ENCODE measurements at places on chromosomes 2 and 18.

GRCh38 chr18:27750923-27751322, 426.0 kb downstream of the CDH2 start:
- no peak for DNase-seq

DNA sequence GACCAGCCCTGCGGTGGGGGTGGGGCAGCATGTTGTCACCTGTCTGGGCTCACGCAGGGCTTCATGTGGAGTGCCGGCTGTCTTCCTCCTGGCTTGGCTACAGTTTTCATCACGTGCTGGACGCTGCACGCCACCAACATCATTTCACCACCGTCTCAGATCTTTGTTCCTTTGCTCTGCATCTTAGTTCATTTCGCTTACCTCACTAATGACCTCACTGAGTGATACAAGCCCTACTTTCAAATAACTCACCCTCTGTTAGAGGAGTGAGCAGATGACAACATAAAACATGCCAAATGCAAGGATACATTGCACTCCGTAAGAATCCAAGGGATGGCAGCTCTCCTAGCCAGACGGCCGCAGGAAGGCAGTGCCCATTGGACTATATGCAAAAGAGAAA, 527.5 kb downstream of the GALR1 start:
- no peak for DNase-seq

- DNase-seq, result no peak
These were observed 66.0 kb upstream of the ITGA6 start for GRCh38 chr2:172361360-172361759.

GRCh38 chr18:13539843-13540476, 186.4 kb downstream of the FAM210A start:
- no peak for DNase-seq

DNA sequence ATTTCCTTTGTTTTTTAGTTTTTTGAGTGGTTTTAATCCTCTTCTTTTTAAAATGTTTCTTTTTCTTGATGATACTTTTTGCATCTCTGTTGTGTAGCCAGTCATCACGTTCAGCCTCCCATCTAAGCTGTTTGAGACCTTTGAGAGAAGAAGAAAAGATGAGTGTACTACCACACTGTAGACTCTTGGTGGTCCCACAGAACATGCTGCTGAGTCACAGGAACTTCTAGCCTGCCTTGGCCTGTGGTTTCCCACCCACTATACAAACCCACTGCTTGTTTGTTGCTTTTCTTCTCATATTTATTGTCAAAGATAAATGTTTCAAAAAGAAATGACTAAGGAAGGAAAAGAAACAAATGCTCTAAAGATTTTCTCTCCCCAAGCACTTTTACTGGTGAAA, 5.5 kb downstream of the CEBPZOS start:
- peak; percentile 63 for DNase-seq

DNA sequence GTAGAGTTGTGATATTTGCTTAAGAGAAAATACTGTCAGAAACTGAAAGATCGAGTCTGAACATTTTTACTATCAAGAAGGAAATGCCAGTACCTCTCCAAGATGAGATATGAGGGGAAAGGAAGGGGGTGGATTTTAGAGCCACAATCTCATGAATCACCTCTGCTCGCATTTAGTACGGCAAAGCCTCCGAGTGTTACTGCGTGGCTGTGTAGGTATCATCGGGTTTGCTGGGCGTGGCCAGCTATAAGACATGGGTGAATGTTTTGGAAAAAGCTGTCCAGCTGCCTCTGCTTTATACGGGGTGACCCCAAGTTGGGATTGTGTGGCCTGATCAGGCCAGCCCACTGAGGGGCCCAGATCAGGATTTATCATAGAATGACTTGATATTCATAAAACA, 826.4 kb downstream of the SOCS6 start:
- DNase-seq, result no peak

- no peak for DNase-seq
These were observed 342.0 kb downstream of the HRH4 start for GRCh38 chr18:24802456-24802855.

DNA sequence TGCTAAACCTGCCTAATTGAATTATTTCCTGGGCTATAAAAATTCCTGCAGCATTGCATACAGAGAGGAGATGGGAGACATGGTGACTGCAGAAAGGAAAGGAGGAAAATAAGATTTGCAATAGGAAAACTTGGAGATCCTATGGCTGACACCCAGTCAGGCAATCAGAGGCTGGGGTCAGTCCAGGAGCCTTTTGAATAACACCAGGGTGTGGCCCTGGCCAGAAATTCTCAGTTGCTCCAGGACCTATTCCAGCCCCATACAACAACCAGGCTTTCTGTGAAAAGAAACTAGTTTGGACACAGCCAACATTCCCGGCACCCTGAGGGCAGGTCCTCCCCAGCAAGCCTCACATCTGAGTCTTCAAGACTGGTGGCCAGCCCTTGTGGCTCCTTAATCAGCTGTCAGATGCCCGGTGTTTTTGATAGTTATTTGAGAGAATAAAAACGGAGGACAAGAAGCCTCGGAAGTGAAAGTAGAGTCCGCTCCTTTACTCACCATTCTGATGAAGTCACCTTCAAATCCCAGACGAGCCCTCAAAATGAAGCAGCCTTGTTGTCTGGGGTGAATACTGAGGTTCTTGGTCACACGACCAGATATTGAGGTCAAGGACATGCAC, 31.1 kb upstream of the GMCL1 start:
- peak; percentile 57 for DNase-seq

DNA sequence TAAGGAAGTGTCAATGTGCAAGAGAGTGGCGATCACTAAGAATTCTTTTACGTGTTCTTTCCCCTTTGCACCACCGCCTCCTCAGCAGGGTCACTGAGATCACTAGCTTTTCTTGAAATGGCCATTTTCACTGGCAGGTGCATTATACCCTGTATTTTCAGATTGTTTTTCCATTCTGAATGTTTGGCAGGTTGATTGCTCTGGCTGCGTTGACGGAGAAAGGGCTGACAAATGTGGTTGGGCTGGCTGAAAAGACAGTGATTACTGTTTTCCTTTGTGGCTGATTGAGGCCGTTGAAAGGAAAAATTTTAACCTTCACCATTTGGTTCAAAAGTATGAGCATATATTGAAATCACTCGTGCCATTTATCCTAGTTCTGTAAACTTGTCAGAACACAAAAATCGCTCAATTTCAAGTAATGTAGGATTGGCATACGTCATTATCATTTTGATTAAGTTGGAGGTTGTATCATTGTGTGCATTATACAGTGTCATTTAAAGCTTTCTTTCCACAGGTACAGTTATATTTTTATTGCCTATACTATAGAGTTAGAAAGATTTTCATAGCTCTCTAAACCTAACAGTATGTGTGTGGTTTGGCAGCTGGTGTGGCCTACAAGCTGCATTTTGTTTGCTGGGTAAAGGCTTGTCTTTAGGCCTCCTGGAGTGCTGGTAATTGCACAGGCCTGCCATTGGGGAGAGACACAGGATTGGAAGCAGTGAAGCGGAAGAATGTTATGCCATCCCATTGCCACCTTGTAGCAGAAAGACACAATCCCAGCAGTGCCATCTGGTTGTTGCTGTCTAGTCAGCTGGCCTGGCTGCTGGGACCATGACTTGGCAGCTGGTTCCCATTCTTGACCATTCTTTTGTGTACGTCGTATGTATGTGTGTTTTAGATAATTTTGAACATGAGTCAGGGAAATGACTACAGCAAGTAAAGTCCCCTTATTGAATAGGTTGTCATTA, 36.7 kb downstream of the DYNC1I2 start:
- DNase-seq, result peak; percentile 20

DNA sequence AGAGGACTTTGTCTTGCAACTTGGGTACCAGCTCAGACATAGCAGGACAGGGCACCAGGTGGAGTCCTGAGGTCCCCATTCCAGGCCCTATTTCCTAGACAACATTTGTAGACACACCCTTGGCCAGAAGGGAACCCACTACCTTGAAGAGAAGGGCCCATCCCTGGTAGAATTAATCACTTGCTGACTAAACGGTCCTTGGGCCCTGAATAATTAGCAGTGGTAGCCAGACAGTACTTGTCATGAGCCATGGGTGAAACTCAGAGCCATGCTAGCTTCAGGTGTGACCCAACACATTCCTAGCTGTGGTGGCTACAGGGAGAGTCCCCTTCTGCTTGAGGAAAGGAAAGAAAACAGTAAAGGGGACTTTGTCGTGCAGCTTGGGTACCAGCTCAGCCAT, 28.5 kb upstream of the ACTR2 start:
- no peak for DNase-seq

DNA sequence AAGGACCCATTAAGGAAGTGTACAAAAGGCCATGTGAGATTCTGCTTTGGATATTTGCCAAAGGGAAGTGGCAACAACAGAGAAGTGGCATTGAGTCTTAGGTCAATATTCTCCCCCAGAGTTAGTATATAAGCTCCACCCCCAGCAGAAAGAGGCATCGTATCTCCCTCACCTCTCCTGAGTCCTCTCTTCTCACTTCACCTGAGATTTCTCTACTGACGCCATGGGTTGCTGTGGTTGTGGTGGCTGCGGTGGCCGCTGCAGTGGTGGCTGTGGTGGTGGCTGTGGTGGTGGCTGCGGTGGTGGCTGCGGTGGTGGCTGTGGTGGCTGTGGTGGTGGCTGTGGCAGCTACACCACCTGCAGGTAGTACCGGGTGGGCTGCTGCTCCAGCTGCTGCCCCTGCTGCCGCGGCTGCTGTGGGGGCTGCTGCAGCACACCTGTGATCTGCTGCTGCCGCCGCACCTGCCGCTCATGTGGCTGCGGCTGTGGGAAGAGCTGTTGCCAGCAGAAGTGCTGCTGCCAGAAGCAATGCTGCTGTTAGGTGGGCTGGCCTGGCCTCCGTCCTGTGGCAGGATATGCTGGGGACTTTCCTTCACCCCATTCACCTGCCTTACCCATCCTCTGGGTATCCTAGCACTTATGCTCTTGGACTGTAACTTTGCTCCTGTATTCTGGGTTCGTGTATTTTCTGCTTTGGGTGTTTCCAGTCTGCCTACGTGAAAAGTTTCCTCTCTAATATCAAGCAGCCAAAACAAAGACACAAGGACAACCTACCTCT, 5.9 kb downstream of the SCYGR3 start:
- DNase-seq, result no peak

- peak; percentile 67 for DNase-seq
These were observed 8.9 kb downstream of the TFPI start for GRCh38 chr2:187545238-187545751.

Measured in iris pigment epithelial cell (primary cell).